Stimulated activated CD8-positive, alpha-beta memory T cell treated with anti-CD3 and anti-CD28 coated beads, Interleukin-4, amount 100 ng/mL, for 1 hour (primary cell): ENCODE measurements at places on chromosomes 3 and 15.

- no peak for DNase-seq
Observed at GRCh38 chr3:5192571-5193365, 5.3 kb downstream of the EDEM1 start.

DNA sequence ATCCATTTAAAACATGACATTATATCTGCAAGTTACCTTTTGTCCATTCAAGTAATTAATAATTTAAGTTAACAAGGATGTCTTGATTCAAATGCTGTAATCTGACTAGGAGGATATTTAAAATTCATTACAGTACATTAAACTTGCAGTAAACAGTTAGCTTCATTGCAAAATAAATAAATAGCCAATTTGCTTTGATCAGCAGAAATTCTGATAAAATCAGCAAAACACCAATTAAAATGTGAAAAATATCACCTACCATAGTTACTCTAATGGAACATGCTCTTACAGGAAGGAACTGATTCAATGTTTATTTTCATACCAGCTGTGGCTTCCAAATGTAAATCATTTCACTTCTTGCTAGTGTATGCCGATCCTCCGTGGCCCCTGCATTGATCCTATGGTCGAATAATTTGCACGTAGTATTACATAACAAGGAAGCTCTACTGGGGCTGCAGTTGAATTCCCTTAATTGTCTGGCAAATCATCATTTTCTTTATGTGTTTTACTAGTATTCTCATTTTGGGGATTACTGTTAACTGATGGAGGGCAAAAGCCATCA is 150.7 kb downstream of the FOXB1 start:
- no peak for DNase-seq

DNA sequence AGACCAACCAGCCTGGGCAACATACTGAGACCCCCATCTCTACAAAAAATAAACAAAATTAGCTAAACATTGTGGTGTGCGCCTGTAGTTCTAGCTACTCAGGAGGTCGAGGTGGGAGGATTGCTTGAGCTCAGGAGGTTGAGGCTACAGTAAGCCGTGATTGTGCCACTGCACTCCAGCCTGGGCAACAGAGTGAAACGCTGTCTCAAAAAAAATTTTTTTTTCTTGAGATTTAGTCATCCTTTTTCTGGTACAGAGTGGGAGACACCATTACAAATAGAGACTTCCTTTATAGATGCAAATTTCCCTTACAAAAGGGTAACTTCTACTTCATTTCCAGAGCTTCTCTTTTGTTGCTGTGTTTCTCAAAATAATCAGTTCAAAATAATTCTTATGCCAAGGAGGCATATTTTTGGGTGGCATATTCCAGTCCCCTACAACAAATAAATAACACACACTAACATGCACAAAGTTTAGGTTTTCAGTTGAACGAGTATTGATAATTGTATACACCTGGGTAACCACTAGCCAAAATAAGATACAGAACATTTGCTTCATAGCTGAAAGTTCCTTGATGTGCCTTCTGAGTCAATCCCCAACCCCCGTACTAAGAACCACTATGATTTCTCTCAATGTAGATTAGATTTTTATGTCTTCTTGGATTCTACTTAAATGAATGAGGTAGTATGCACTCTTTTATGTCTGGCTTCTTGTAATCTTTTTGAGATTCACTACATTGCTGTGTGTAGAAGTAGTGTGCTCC is 248.9 kb upstream of the PROK2 start:
- no peak for DNase-seq

DNA sequence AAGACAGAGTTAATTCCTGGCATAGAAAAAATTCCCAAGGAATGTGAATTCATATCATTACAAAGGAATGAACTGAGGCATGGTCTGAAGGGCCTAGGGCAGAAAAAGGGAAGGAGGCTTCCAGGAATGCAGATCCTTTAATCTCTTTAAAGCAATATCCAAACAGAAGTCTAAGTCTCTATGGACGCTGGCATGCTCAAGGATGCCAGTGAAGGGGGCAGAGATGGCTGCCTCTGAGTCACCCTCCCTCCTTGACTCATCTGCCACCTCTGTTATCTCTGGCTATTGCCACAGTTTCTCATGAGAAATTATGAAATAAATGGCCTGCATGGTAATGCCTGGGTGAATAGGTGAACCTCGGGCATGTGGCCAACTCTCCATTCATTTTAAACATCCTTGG is 96.3 kb upstream of the BCL6 start:
- no peak for DNase-seq

- no peak for DNase-seq
Observed at GRCh38 chr15:90547540-90547939, 17.8 kb downstream of the CRTC3 start.

- DNase-seq: no peak
Observed at GRCh38 chr15:34109797-34110663, 8.1 kb downstream of the PGBD4 start.

DNA sequence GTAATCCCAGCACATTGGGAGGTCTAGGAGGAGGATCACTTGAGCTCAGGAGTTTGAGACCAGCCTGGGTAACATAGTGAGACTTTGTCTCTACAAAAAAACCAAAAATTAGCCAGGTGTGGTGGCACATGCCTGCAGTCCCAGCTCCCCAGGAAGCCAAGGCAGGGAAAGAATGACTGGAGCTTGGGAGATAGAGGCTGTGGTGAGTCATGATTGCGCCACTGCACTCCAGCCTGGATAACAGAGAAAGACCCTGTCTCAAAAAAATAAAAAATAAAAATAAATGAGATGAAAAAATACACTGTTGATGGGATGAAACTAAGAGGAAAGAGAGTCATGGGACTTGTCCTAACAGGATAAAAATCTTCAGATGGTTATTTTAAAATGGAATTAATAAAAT is 137.6 kb downstream of the IMPG2 start:
- DNase-seq: no peak

GRCh38 chr15:68224546-68225250 is 4.8 kb downstream of the CLN6 start:
- no peak for DNase-seq

DNA sequence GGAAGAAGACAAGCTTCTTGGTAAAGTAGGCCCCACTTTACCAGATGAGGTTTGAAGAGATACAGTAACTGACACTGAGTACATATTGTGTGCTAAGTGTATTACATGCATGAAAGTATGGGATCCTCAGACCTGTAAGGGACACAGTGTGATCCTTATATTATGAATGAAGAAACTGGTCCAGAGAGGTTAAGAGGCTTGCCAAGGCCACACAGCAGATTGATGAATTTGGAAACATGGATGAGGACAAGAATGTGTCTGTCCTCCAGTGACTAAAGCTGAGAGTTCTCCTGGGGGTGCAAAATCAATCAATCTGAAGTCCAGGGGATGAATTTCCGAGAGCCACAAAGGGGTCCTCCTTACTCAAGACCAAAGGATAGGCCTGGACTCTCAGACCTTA is 31.4 kb upstream of the MRPS22 start:
- no peak for DNase-seq

DNA sequence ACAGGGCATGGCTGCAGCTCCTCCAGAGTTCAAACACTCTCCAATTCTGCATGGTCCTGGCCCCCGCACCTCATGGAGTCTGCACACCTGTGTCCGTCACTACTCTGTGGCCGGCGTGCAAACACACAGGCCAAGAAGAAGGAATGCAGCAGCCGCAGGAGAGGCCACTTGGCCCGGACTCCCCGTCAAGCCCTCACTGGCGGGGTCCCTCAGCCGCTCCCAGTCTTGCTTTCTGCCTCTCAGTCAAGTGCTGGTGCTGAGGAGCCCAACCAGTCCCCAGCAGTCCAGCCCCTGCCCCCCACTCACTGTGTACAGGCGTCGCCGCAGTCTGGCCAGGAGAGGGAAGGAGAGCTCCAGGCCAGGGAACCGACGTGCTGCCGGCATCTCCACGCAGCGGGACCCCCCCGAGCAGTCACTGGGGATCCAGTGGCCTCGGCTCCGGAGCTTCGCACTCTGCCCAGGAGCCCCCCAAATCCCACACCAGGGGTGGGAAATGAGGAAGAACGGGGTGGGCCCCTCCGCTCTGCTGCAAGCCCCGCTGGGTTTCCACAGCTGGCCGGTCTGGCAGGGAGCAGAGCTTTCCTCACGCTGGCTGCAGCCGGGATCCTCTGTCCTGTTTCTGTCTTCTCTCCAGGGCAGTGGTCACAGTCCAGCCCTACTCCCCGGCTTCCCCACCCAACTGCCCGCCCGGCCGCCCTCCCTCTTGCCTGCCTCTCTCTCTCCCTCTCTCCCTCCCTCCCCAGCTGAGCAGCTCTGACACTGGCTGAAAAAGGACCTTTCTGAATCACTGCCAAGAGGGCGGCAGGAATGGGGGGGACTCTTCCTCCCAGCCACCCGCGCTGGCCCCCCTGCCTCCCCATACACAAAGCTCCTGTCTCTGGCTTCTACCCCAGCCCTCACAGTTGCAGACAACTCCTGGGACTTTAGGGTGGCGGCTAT is 16.0 kb downstream of the TNK2 start:
- no peak for DNase-seq

DNA sequence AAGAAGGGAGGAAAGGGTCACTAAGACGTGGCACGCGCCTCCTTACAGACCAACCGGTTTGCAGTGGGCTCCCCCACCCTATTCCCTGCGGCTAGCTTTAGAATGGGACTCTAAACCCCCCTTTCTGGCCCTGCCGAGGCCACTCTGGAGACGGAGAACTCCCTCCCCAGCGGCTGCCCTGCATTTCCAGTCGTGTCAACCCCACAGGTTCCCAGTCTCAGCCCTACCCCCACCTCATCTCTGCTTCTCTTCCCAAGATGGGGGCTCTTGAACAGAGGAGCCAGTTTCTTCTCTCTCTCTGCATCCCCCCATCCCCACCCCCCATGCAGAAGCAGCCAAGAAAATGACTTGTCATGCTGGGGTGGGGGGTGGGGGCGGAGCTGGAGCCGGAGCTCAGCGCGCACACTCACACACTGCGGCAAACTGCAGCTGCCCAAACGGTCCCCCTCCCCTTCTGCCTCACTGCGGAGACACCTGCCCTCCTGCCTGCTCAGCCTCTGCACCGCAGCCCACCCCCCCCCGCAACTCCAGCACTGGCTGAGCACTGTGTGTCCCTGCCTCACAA is 871 bp downstream of the MAP1A start:
- no peak for DNase-seq

- DNase-seq: no peak
Observed at GRCh38 chr3:182241766-182242488, 530.2 kb downstream of the SOX2 start.

DNA sequence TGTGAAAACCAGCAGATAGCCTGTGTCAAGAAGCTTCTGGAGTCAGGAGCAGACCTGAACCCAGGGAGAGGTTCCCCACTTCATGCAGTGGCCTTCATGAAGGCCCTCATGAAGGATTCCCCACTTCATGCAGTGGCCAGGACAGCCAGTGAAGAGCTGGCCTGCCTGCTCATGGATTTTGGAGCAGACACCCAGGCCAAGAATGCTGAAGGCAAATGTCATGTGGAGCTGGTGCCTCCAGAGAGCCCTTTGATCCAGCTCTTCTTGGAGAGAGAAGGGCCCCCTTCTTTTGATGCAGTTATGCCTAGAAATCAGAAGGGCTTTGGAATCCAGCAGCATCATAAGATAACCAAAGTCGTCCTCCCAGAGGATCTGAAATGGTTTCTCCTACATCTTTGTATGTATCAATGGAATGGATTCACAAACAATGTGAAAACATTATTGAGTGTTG is 103.9 kb upstream of the CHD2 start:
- no peak for DNase-seq

GRCh38 chr3:29536016-29536758 is 255.3 kb downstream of the RBMS3 start:
- no peak for DNase-seq

DNA sequence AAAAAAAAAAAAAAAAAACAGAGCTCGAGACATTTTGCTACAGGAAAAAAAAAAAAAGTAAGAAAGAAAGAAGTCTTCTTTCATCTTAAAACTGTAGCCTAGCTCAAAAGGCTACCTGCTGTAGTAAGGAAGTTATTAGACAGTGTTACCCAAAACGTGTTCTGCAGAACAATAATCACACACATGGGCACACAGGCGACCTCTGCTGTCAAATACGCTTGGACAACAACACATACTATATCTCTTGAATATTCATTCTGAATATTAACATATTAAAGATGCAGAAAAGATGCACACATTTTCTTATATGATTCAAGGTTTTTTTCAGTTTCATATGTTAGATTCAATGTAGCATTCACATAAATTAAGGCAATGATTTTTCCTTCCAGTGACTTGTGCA is 215.8 kb downstream of the ROBO1 start:
- DNase-seq: no peak

GRCh38 chr15:29914511-29914926 is 92.3 kb upstream of the TJP1 start:
- DNase-seq: no peak

DNA sequence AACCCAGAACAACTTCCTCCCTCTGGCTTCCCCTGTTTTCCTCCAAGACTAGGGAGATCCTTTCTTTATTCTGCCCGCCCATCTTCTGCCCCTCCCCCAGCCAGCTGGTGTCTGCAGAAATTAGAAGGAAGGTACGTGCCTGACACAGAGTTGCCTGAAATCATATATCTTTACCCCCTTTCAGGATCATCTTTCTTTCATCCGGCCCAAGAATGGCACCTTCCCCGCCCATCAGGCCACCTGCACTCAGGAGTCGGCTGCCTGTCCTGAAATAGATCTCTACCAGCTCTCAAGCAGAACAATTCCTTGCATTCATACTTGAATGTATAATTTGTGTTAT is 133.7 kb downstream of the VGLL4 start:
- DNase-seq: no peak

- no peak for DNase-seq
Observed at GRCh38 chr3:29083676-29084075, 197.2 kb upstream of the RBMS3 start.

- no peak for DNase-seq
Observed at GRCh38 chr15:42903388-42904324, 16.9 kb downstream of the TTBK2 start.

DNA sequence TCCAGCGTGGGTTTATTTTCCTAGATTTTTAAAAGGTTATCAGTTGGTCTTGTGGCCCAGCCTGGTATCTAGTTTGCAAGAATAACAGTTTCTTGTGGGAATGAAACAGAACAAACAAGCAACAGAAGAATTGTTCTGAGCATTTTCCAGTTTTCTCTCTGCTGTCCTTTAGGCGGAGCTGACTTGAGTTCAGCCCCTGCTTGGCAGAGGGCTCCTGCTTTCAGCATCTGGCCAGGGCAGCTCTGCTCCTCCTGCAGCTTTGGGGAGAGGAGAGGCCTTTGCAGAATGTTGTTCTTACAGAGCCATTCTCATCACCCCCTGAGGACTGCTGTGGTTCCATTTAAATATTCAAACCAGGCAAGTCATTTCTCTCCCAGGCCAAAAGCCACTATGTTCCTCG is 117.7 kb downstream of the ALDH1A2 start:
- DNase-seq: no peak

DNA sequence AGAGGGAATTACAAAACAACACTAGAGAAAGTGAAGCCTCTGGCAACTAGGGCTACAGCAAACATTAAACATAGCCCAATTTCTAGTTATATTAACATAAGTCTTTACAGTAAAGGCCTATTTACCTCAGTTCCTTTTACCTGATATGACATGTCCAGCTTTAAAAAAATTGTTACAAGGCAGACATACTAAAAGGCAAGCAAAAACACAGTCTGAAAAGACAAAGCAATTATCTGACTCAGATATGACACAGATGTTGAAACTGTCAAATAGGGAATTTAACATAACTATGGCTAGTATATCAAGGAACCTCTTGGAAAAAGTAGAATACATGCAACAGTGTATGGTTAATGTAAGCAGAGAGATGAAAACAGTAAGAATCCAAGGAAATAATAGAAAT is 238.6 kb downstream of the RAP2B start:
- DNase-seq: no peak
